ENCODE measurements at places on chromosomes 16 and 17.

GRCh38 chr17:61507383-61508066, 55.3 kb downstream of the TBX4 start:
- no peak for DNase-seq

- no peak for DNase-seq
These were observed 44.9 kb downstream of the MEOX1 start for GRCh38 chr17:43616852-43617251.

- DNase-seq, result no peak
These were observed 15.8 kb downstream of the TEKT1 start for GRCh38 chr17:6815775-6816174.

GRCh38 chr17:43718544-43718943, 40.0 kb downstream of the SOST start:
- DNase-seq, result no peak

GRCh38 chr16:66713076-66713475, 16.5 kb upstream of the CMTM4 start:
- no peak for DNase-seq

Data from activated CD8-positive, alpha-beta T cell treated with anti-CD3 and anti-CD28 coated beads, Interleukin-2, amount 10 ng/mL, durations not matched to agents 7 days and 5 days (primary cell).